Ascending aorta (tissue), 2 donors: ENCODE measurements at places on chromosomes 5 and 9. TPM values are rescaled to one million over a fixed set of nuclear protein-coding genes. Genes with fewer than 3 reads are reported as not detected.

GRCh38 chr9:125652759-125653158, 54.2 kb downstream of the MAPKAP1 start:
- DNase-seq: no peak

GRCh38 chr5:135149956-135150723, 116.1 kb upstream of the PITX1 start:
- DNase-seq: no peak

GRCh38 chr9:89605465-89606048, 745 bp downstream of the GADD45G start:
- DNase-seq: peak; percentile 82

DNA sequence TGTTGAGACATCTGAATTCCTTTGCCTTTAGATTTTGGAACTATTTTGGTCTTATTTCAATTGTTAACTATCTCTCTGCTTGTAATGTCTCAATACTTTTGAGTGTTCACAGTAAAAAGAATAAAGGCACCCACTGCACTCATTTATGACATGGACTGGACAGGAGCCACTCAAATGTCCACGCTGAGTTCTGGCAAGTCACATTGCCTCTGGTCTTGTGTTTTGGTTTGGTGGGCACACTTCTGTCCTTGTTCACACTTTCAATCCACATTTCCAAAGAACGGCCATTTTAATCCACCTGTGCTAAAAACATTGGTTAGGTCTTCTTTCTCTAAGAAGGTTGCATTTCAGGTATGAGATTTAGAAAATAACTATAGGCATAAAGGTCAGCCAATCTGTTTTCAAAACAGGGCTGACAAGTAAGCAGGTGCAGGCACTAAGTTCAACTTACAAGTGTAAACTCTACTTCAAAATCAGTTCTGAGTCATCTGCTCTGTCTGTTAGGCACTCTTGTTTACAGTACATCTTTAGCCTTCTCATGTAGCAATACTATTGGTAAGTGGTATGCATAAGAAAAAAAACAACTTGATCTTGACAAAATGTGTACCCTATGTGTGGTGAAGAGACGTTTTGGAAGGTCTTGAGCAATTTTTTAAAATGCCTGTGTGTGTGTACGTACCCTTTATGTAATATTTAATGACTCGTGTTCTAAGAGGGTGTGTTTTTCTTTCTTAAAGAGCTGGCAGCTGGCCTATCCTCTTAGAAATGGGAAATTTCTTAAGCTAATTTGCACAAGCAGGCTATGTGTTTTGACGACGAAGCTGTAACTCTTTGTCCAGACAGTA, 31.5 kb upstream of the ZFAND5 start:
- DNase-seq: no peak

- no peak for DNase-seq
Observed at GRCh38 chr5:137587919-137588318, 88.8 kb upstream of the SPOCK1 start.

GRCh38 chr5:134547579-134547978, 22.1 kb downstream of the JADE2 start:
- peak; percentile 86 for DNase-seq

DNA sequence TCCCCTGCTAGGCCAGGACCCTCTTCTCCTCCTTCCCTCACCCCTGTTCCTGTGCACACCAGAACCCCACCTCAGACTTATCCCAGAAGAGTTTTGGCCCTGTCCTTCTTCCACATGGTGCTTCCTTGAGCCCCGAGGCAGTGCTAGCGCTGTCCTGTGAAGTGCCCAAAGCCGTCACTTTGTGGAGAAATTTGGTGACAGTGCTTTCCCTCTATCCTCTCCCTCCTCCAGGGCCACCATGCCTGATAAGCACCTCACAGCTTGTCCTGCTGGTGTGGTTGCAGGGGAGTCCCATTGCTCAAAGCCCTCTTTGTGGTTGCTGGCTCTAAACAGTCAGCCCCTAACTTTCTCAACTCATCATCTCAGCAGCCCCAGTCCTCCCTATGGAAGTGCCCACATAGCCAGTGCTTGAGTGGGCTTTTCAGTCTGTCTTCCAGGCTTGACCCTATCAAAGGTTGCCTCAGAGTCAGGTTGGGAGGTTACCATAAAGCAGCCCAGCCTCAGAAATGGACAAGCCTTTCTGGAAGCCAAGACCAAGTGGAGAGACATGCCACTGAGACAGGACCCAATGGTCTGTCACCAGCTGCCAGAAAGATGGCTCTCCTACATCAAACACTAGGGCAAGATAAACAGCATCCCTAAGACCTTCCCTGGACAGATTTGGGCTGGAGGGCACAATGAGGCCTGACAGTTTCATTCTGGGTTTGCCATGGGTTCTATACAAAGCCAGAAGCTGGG, 18.0 kb downstream of the IGIP start:
- peak; percentile 41 for DNase-seq

EDIL3 gene
- 68.1 TPM for total RNA-seq

FCN1 gene
- not detected for total RNA-seq

LMAN2 gene
- 229 TPM for total RNA-seq

PCDHGA12 gene
- 18.5 TPM for total RNA-seq

EPB41L4A gene
- 9.4 TPM for total RNA-seq

INSL4 gene
- total RNA-seq: not detected

DCTN3 gene
- total RNA-seq: 31.7 TPM

MROH2B gene
- not detected for total RNA-seq

CDC25C gene
- not detected for total RNA-seq

HRCT1 gene
- 32.7 TPM for total RNA-seq
